GM19239 (cell line): ENCODE measurements at places on chromosomes 2 and 18.

GRCh38 chr2:48717846-48718245 is 37.7 kb downstream of the LHCGR start:
- DNase-seq, result no peak

DNA sequence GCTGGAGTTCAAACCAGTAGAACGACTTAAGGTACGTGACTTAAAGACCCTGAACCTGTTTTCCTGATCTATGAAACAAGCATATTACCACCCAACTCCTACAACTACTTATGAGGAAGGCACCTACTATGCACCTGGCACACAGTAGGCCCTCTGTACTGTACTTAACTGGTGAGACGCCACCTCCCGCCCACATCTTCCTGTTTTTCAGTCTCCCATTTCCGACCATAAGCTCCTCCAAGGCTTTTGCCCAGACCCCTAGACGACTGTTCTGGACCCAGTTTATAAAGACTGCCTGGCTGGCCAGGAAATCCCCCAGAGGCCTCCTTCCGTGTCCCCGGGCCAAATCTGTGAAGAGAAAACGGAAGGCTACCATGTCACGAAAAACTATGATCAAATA is 1.5 kb downstream of the GALNT14 start:
- no peak for DNase-seq

DNA sequence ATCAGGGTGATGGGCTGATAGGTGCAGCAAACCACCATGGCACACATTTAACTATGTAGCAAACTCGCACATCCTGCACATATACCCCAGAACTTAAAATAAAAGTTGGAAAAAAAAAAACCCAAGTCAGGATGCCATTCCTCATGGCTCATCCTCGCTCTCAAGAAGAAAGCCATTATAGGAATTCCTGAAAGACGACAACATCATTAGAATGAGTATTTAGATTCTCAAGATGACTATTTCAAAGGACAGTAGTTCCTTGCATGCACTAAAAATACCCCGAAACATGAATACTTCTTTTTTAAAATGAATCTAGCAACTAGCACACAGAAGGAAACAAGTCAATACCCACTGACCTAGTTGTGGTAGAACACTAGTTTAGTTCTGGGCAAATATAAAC is 285.8 kb upstream of the REV1 start:
- no peak for DNase-seq

DNA sequence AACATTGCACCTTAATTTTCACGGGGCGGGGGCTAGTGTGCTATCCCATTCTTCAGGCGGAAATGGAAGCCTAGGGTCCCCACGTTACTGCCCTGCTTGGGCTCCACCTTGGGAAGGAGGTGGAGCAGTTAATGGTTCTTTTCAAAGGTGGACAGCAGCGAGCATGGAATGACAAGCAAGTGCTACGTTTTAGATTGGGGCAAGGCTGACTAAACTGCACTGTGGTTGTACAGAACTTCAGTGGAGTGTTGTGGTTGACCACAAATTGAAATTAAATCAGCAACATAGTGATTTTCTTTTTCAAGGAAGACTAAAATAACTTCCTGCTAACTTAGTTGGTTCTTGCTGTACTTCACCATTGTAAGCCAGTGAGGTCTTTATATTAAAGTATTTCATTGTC is 47.0 kb downstream of the CHRNA1 start:
- DNase-seq, result no peak

- no peak for DNase-seq
These were observed 4.8 kb upstream of the ATP6V1C2 start for GRCh38 chr2:10716581-10716980.

DNA sequence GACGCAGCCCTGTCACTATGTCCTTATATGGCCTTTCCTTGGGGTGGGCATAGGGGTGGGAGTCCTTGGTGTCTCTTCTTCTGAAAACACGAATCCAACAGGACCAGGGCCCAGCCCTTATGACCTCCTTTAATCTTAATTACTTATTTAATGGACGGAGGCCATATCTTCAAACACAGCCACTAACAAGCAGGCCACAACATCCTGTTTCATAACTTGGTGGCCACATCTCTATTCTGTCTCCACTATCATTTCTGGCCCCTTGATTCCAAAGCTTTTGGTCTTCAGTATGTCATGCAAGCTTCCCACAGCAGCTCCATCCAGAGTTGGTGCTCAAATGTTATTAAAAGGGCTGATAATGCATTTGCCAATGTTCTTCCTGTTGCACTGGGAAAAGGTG is 287.3 kb upstream of the SMIM21 start:
- DNase-seq, result no peak

- DNase-seq, result no peak
These were observed 7.8 kb downstream of the EHD3 start for GRCh38 chr2:31241625-31242270.

- DNase-seq, result no peak
These were observed 204.7 kb upstream of the PID1 start for GRCh38 chr2:229475778-229476177.

GRCh38 chr18:58800582-58800981 is 64.1 kb upstream of the ZNF532 start:
- peak; percentile 34 for DNase-seq

GRCh38 chr18:43526426-43527145 is 249.3 kb upstream of the SYT4 start:
- DNase-seq, result no peak

- no peak for DNase-seq
These were observed 9.1 kb upstream of the ZNF804A start for GRCh38 chr2:184589261-184589660.

- no peak for DNase-seq
These were observed 199.4 kb downstream of the SATB2 start for GRCh38 chr2:199258291-199258690.

GRCh38 chr18:76720683-76721082 is 101.7 kb upstream of the ZNF236 start:
- DNase-seq, result no peak

- DNase-seq, result no peak
These were observed 216.5 kb downstream of the CDCA7 start for GRCh38 chr2:173571021-173571821.

- DNase-seq, result no peak
These were observed 138.9 kb downstream of the DTNB start for GRCh38 chr2:25534455-25534854.

GRCh38 chr2:207238831-207239701 is 73.3 kb upstream of the KLF7 start:
- DNase-seq, result no peak

DNA sequence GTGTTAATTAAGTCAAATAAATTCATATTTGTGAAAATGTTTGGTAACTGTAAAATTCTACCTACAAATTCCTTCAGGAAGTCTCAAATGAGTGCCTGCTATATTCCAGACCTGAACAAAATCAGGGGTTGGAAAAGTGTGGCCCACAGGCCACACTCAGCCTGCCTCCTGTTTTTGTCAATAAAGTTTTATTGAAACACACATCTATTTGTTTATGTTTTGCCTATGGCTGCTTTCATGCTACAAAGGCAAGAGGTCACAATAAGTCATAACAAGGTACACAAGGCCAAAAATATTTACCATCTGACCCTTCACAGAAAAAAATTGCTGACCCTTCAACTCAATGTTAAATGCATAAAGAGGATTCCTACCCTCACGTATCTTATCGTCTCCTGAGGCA is 581.7 kb downstream of the ARHGAP15 start:
- DNase-seq, result no peak

DNA sequence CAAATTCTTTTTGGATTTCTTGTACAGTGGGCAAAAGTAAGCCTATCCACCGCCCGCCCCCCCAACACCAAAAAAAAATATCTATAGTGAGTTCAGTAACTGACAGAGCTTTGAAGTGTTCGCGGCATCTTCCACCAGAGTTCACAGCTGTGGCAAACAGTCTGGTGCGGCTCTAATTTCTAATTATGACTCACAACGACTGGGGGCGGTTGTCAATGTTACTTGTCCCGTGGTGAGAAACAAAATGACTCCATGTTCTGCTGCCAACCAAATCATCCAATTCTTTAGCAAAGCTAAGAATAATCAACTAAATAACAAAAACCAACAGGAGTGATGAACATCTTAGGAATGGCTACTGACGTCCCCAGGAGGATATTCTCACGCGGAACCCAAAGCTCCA is 392.5 kb upstream of the SALL3 start:
- no peak for DNase-seq

DNA sequence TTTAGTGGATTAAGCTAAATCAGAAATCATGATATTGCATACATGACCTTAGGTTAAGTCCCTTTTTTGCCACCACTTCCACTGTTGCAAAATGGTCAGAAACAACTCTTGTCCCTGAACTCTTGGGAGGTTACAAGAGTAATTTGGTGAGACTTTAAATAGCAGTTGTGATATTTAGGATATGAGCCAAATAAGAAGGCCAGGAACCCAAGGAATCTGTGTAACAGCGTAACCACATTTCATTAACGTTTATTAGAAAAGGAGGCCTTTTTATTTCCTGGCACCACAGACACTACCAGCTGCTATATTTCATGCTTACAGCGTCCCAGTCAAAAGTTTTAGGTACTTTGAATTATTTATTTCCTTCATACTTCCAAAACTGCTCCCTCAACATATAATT is 268.0 kb downstream of the GPD2 start:
- DNase-seq, result no peak

DNA sequence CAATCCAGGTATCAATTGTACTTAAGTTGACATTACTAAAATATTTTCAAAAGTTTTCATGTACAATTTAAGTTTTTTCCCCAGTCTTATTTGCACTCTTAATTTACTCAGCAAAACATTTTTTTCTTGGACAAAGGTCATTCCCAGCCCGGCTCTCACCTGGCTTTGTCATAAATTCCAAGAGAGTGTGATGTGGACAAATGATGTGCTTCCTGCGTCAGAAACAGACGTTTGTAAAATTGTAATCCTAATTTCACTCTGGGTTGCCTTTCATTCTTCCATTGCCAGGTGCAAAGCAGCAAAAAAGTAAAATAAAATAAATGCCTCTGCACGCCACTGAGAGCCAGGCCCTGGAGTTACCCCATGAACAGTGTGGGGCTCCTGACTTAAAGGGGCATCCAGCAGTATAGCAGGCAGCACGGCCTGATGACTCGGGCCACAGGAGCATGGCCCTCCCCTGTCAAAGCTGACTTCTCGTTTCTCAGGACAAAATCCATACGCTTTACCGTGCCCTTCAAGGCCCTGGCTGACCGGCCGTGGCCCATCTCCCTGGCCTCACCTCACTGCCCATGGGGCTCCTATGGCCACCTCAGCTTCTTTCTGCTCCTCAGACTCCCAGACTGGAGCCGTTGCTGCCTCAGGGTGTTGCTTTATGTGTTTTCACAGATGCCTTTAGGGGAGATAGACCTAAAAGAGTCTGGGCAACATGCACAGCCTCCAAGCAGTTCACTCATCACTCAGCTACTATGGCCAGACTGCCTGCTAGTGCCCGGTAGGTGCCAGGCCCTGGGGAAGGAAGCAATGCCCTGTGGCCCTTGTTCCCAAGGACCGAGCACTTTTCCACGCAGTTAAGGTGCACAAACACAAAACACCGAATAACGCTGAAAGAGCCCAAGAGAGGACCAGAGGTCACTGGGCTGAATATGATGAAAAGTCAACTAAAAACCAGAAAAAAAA is 7.6 kb upstream of the TMEM185B start:
- DNase-seq, result no peak

DNA sequence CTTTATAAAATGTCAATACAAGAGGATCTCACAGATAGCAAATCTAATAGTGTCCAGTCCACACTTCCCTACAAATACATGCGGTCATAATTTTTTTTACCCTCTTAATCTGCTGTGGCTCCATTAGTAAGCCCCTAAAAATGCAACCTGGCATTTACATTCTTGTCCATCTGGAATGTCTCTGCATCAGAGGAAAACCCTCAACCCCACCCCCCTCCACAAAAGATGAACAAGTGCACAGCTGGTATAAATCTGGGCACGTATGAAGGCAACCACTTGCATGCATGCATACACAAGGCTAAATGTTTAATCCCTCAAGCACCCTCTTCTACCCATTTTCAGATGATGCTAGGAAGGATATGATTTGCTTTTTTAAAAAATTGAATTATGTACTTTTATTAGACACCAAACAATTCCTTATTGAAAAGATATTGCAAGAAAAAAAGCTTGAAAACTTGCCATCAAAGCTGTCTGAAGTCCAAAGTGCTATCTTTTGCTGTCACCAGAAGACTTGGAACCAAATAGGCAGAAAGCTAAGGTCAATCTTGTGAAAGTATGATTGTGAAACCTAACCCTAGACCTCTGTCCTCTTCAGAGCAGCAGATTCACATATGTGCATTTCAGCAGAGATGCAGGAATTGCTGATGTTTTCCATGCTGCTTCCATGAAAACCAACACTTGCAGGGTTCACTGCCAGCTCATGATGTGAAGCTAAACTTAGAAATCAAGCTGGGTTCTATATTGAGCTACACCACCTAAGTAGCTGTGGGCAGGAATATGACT is 39.0 kb downstream of the IRS1 start:
- no peak for DNase-seq

DNA sequence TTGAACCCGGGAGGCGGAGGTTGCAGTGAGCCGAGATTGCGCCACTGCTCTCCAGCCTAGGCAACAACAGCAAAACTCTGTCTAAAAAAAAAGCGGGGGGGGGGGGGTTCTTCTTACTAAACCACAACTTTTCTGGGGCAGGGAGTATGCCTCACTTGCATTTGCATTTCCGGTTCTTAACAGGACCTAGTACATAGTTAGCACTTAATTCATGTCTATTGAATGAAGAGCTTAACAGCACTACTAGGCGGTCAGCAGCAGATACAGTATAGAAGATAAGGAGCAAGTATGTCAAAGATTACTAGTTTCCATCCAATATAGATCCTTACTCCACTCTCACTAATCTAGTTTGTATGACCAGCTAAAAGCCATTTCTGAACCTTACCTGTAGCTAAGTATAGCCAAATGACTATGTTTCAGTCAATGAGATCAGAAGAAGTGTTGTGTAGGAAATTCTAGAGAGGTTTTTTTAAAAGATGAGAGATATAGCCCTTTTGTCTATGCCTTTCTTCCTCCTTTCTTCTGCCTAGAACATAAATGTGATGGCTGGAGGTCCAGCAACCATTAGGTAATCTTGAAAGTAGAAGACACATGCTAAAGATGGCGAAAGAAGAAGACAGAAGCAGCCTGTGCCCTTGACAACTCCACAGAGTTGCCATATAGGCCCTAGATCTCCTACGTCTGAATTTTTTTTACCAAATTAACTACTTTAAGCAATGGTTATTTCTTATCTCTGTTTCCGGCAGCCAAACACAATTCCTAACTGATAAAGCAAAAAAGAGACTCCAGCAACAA is 11.3 kb downstream of the HYCC2 start:
- no peak for DNase-seq

- peak; percentile 8 for DNase-seq
These were observed 86.0 kb downstream of the OSBPL6 start for GRCh38 chr2:178280244-178280852.

GRCh38 chr2:128783896-128784295 is 465.2 kb upstream of the HS6ST1 start:
- DNase-seq, result no peak

GRCh38 chr2:66966631-66967030 is 430.5 kb upstream of the ETAA1 start:
- DNase-seq, result no peak

DNA sequence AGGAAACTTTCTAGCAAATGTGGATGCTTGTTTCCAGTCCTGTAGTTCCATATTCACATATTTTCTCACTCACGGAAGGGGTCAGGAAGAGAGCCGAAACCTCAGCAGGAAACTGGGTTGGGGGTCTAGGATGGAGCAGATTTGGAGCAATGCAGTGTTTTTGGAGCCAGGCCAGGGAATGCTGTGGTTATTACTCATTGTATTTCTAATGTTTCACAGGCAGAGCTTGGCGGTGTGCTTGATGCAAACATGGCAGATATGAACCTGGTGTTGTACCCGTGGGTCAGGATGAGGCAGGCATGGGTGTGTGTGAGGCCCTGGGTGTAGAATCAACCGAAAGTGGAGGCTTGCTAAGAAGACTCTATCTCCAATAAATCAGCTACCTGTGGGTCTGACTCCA is 34.6 kb upstream of the ACKR3 start:
- no peak for DNase-seq
